Stimulated activated CD4-positive, alpha-beta T cell treated with anti-CD3 and anti-CD28 coated beads, Interleukin-2, amount 100 ng/mL, for 24 hours (primary cell): ENCODE measurements at places on chromosomes 1 and 21.

DNA sequence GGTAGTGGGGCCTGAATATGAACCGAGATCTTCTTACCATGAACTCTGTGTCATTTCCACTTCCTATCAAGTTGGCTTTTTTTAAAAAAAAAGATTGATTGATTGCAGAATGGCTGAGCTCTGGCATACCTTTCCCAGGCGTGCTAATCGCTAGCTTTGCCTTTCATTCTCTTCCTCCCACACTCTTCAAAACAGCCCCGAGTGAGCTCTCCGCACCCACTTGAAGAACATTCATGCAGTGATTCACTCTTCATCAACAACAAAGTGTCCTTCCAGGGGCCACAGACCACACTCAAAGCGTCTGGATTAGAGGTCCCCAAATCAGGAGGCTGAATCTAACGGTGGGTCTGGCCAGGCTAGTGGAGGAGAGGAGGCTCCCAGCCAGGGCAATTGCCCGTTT lies 96.3 kb upstream of the GALNT2 start:
- no peak for DNase-seq

DNA sequence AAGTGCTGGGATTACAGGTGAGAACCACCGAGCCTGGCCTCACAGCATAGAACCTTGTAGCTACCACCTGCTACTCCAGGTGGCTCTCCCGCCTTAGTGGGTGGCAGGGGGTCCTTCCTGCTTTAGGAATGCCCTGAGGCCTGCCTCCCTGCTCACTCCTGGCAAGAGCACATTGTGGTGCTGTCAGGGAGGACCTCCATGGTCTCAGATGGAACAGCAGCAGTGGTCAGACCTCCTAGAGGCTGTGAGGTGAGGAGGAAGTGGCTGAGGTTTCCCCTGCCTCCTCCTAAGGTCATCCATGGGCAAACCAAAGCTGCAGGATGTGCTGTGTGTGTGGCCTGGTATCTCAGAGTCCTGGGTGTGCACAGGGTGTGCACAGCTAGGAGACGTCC lies 6.7 kb downstream of the SOX13 start:
- no peak for DNase-seq

DNA sequence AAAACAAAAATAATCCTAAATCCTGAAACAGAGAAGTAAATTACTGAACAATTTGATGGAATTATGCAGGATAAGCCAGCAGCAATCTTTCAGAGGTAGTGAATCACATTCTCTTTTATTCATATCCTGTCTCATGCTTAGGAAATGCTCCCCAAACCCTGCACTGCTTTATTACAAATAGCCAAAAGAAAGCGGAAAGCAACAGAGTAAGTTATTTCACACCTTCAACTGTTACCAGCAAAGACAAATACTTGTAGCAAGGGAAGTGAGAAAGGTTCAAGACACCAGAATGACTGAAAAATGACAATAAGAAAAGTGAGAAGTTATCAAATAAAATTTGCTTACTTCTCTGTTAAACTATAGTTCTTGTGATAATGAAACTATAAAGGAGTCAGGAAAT lies 6.2 kb downstream of the ZRANB2 start:
- DNase-seq = no peak

DNA sequence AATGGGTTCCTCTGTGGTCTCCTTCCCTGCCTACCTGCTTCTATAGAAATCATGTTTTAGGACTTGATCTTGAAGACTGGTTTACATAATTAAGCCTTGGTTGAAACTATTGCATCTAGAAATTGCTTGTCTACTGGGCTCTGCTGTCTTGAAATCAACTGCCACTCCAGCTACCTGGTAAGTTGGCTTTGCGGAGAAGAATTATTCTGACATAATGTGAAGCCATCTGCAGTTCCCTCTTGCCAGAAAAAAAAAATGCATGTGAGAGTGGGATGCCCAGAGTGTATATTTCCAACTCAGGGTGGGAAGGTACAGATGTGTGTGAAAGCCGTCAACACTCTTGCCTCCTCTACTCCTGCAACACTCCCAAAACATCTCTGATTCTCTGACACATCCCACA lies 27.2 kb downstream of the C8B start:
- DNase-seq = no peak

DNA sequence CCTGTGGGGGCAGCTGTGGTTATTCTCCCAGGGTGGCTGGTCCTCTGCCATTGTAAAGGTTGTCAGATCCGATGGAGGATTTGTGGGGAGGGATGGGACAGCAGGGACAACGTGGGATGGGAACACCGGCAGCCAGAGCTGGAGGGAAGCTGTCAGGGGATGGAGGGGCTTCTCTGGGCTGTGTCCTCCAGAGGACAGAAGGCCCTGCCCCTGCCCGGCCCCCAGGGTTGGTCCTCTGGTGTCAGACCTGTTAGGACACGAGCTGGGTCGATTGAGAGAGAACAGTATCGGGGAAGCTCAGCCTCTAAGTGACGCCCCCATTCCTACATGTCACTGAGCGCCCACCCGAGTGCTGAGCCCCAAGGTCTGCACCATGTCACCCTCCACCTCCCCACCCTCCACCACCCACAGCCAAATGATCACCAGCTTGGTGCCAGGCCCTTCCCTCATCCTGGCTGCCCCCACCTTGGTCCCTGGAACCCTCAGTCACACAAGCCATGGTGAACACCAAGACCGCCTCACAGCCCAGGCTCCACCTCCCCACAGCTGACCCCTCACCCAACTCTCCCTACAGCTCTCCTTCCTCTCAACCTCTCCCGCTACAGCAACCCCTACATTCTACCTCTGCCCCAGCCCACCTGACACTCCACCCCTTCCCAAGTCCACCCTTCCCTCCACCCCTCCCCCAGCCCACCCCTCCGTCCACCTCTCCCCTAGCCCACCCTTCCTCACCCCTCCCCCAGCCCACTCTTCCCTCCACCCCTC lies 244.4 kb downstream of the MATN1 start:
- no peak for DNase-seq

GRCh38 chr1:33797849-33798248 lies 66.0 kb upstream of the HMGB4 start:
- DNase-seq = no peak

DNA sequence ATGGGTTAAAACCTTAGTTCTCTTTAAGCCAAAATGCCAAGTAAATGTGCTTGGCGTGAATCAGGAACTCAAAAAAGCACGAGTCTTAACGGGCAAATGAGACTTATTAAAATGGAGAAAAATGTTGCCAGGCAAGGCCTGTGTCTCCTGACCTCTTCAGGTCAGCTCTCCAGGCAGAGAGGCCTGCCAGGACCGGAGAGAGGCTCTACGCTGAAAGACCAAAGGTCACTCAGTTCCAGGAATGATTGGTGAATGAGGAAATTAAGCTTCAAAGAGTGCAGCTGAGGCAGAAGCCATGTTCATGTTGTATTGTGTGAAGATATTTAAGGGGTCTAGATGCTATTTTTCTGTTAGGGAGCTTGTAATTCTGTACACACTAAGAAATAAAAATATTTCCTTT lies 66.6 kb downstream of the SPAG17 start:
- DNase-seq = no peak

GRCh38 chr1:117754061-117754969 lies 148.5 kb downstream of the TENT5C start:
- peak; percentile 49 for DNase-seq
